ENCODE measurements at places on chromosomes 1 and 21.
A peak's percentile ranks its signal among the peaks of the same experiment; 100 is the strongest.

- DNase-seq = no peak
These were observed 136.6 kb upstream of the GFI1 start for GRCh38 chr1:92623187-92623778.

GRCh38 chr1:157969697-157970485 is 23.6 kb upstream of the KIRREL1 start:
- peak; percentile 41 for DNase-seq

GRCh38 chr1:102282955-102283354 is 286.2 kb upstream of the OLFM3 start:
- no peak for DNase-seq

- no peak for DNase-seq
These were observed 29.7 kb upstream of the PDE9A start for GRCh38 chr21:42623694-42624093.

GRCh38 chr1:155890251-155890650 is 20.9 kb downstream of the RIT1 start:
- DNase-seq = no peak

DNA sequence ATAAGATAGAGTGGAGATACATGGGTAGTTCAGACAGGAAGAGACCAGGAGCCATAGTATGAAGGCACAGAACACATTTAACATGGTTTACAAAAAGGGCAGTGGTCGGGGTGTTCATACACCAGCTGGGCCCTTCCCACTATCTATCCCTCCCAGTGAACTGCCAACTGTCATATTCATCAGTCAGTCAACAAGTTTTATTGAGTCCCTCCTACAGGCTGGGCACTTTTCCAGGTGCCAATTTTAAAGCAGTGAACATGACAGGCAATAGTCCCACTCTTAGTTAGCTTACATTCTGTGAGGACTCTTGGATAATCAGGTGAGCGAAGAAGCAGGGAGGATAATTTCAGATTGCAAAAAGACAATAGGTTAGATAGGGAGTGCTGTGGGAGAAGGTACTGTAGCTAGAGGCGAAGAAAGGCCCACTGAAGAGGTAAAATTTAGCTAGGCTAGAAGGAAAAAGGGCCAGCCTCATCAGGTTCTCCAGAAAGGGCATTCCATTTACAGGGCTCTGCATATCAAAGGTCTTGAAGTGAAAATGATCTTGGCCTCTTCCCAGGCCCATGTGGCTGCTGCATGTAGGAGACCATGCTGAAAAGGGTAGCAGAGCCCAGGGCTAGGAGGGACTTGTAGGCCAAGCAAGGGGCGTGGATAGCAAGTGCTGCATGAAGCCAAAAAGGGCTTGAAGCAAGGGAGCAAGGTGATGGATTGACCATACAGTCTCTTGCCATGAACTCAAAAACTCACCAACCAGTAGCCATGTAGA is 274.7 kb upstream of the SNX7 start:
- no peak for DNase-seq

GRCh38 chr1:59871746-59872145 is 54.8 kb downstream of the CYP2J2 start:
- no peak for DNase-seq

DNA sequence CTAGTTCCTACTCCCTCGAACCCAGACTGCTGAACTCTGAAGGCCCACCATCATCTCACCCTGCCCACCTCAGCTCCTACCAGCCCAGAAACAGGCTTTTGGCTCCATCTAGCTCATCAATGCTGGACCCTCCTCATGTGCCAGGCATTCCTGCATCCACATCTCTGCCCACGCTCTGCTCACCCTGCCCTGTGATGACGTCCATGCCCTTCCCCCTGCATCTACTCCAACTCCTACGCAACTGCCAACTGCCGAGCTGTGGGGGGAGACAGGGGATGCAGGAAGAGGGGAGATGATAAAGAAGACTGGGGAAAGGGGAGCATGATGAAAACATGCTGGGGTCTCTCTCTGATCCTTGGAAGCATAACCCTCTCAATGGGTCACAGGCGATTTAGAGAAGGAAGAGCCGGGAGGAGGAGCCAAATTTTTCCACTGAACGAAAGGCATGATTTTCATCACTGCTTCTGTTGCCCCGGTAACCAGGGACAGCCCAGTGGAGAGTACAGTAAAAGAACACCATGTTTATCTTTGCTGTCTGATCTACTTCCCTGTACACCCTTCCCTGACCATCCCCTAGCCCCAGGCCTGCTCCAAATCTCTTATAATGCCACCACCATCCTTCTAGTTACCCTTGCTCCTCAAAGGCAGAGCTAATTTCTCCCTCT is 44.3 kb downstream of the CD34 start:
- no peak for DNase-seq

- no peak for DNase-seq
These were observed 1.8 kb upstream of the IL10 start for GRCh38 chr1:206774093-206774492.

- peak; percentile 78 for DNase-seq
These were observed 11.5 kb upstream of the COL16A1 start for GRCh38 chr1:31715087-31715872.

- DNase-seq = no peak
These were observed 6.4 kb downstream of the FCRL2 start for GRCh38 chr1:157770442-157771043.

DNA sequence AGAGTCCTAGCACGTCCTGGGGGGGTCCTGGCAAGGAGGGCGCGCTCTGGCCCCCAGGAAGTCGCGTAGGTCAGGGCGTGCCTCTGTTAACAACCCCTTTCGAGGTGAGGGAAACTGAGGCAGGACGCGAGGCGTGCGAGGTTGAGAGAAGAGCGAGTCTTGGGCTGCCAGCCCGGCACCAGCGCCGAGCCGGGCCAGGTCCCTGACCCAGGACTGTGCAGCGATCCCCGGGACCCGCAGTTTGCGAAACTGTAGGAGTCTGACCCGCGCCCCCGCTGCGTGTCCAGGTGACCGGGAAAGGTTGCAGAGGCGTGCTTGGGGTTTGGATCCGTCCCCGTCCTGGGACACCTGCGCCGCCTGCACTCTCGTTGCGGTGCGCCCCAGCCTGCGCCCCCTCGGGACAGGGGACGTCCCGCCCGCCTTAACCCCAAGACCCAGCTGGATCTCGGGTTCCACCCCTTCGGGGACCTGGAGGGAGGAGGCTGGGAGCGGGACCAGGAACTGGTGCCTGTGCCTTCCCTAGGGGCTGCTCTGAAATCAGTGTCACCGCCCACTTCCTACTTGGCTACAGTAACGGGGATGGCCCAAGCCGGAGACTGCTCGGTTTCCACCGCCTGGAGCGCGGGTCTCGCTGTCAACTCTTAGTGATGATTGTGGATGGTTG is 493 bp downstream of the DISC1 start:
- peak; percentile 62 for DNase-seq

DNA sequence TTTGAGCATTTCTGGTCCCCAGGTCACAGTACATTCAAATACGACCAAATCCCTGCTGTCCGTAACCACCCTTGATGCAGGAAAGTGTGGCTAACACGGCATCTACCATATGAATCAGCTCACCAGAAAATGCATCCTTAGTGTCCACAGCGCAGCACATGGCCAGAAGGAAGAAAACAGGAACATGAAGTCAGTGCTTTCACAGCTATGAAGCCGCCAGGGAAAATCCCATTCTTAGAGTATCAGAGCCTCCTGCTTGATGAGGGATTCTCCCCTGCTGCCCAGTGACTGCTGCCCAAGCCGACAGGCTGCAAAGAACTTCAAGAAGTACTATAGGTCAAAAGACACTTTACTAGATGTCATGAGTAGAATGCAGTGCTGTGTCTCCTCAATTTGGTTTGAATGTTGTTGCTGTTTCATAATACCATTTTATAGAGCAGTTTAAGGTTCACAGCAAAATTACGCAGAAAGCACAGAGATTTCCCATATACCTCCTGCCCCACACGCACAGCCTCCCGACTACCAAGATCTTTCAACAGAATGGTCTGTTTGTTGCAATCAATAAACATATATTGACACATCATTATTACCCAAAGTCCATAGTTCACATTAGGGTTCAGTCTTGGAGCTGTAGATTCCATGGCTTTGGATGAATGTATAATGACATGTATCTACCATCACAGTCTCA is 14.5 kb downstream of the TIAM1 start:
- DNase-seq = no peak

GRCh38 chr1:208170252-208170651 is 73.9 kb downstream of the PLXNA2 start:
- DNase-seq = no peak

GRCh38 chr1:214532070-214532469 is 19.3 kb downstream of the PTPN14 start:
- no peak for DNase-seq

DNA sequence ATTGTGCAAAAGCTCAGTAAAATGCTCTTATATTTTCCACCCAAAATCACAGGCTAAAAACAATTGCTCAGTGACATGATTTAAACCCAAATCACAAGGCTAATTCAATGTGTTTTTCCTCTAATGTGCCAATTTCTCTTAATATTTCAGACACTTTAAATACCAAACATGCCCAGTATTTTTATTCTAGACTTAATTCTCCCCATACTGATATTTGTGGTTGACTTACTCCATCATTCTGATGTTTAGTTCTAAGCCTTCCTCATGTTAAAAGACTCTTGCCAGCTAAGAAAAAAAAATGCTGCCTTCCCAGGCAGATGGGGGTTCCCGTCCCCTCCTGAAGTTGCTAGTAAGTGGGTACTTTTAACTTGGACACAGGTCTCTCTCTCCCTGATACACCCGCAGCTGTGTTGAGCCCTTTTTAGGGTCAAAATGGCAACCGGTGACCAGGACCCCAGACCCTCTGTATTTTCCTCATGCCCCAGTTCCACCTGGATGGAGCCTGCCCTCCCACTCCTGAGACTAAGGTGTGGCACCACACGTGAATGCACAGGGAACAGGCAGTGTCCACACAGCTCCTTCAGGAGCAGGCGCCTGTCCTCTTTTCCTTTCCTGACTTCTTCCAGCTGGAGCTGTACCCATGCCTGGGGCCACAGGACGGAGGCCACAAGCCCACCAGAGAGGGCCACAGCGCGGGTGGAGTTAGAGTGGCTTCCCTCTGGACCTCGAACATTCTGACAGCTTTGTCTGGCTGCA is 118.9 kb downstream of the RIPK4 start:
- DNase-seq = no peak

GRCh38 chr21:44517175-44517899 is 22.7 kb downstream of the KRTAP10-1 start:
- no peak for DNase-seq

GRCh38 chr1:56202186-56202585 is 377.2 kb downstream of the PLPP3 start:
- no peak for DNase-seq

- DNase-seq = no peak
These were observed 61.8 kb downstream of the RUNX3 start for GRCh38 chr1:24868016-24868875.

- DNase-seq = no peak
These were observed 357.9 kb upstream of the DUSP10 start for GRCh38 chr1:222099746-222100145.

- no peak for DNase-seq
These were observed 15.9 kb downstream of the PDXK start for GRCh38 chr21:43734928-43735229.

DNA sequence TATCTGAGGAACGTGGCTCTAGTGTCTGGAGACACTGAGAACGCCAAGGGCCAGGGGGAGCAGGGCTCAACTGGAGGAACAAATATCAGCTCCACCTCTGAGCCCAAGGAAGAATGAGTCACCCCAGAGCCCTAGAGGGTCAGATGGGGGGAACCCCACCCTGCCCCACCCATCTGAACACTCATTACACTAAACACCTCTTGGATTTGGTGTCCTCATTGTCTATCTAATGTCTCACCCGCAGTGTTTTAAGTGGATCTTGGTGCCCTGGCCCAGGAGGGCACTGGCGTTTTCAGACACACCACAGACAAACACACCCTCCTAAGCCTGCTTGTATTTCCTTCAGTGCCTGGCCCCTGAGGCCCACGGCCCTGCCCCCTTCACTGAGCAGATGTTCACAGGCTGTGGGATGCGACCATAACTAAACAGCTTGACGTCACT is 2.2 kb upstream of the FALEC start:
- no peak for DNase-seq

DNA sequence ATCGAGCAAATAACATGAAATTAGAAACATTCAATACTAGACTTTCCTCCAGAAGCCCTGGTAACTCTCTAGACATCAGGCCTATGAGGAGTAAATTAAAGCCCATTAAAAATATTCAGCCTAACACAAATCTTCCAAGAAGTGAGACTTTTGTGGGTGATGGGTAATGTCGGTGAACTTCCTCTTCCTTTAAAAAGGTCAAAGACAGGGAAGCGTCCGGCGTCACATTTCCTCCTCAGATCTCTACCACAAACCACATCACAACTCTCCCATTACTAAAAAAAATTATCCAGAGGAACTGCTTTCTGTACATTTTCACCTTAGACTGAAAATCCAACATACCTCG is 1.4 kb downstream of the EIF4G3 start:
- DNase-seq = no peak

DNA sequence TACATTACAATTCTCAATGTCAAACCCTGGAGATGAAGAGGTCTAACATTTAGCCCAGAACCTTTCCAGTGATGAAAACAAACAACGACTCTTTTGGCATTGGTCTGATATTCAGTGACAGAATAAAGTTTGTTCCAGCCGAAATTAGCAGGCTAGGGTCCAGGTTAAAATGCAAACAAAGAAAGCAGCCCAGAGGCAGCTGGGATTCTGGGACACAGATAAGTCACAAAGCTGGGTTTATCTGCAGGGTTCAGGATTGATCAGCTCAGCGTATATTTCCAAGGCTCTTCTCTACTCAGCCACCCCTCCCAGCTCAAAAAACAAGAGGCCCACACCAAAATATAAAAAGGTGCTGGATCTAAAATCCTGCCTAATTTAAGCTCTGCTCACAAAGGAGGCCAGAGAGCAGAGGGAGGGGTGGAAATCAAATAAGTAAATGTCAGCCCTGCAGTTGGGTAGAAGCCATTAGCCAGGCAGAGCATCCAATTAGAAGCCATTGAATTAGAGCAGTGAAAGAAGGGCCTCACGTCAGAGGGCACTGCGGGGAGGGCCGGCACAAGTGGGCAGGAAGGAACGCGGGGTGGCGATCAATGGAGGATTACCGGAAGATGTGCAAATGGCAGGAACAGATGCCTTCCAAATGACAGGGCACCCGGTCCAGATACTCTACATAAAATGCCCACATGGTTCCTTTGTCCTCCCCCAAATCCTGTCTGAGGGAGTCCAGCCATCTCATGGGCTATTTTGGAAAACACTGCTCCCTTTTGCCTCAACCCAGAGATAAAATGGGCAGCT is 3.2 kb upstream of the KLHDC8A start:
- no peak for DNase-seq

GRCh38 chr1:24535021-24535424 is 20.9 kb upstream of the NCMAP start:
- DNase-seq = no peak

DNA sequence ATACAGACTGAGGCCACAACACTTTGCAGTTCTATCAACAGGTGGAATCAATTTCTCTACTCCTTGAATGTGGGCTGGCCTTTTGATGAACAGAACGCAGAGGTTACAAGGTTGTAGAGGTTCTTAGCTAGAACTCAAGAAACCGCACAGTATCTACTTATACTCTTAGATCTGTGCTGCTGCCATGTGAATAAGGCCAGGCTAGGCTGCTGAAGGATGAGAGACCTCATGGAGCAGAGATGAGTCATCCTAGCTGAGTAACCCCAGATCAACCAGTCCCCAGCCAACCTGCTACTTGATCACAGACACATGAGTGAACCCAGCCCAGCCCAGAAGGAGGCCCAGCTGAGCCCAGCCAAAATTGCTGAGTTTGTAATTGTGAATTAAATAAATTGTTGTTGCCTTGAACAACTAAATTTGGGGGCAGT is 35.3 kb upstream of the BCAR3 start:
- no peak for DNase-seq

Data from 8988T (cell line).